ENCODE measurements at places on chromosomes 5 and 9.

GRCh38 chr5:128315671-128316070 is 222.4 kb downstream of the FBN2 start:
- no peak for DNase-seq

- DNase-seq = no peak
These were observed 20.9 kb upstream of the DMXL1 start for GRCh38 chr5:119049824-119050449.

DNA sequence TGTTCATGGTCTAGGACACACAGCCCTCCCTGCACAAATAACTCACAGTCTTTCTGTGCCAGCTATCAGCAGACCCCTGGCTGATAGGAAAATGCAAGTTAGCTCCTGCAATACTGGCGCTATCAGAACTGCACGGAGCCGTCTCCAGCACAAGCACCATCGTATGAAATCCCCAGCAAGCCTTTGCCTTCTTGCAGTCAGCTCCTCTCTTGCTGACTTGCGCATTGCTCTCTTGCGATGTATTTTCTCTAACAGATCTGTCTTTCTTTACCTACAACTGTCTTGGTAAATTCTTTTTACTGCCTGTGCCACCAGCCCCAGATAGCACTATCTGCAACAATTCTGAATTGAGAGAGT is 25.1 kb upstream of the UGCG start:
- DNase-seq = no peak

DNA sequence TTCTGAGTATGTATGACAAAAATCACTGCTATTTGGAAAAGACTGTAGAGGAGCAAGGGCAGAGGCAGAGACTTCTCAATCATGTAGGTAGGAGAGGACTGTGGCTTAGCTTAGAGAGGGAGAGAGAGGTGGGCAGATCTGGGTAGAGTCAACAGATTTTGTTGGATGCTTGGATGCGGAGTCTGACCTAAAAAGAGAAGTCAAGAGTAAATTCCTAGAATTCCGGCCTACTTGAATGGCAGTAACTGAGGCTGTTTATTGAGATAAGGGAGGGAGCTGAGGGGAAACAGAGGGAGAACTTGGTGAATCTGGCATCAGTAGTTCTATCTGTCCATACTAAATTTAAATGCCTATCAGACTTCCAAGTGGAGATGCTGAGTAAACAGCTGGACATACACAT is 2.4 kb downstream of the TICAM2 start:
- DNase-seq = no peak

DNA sequence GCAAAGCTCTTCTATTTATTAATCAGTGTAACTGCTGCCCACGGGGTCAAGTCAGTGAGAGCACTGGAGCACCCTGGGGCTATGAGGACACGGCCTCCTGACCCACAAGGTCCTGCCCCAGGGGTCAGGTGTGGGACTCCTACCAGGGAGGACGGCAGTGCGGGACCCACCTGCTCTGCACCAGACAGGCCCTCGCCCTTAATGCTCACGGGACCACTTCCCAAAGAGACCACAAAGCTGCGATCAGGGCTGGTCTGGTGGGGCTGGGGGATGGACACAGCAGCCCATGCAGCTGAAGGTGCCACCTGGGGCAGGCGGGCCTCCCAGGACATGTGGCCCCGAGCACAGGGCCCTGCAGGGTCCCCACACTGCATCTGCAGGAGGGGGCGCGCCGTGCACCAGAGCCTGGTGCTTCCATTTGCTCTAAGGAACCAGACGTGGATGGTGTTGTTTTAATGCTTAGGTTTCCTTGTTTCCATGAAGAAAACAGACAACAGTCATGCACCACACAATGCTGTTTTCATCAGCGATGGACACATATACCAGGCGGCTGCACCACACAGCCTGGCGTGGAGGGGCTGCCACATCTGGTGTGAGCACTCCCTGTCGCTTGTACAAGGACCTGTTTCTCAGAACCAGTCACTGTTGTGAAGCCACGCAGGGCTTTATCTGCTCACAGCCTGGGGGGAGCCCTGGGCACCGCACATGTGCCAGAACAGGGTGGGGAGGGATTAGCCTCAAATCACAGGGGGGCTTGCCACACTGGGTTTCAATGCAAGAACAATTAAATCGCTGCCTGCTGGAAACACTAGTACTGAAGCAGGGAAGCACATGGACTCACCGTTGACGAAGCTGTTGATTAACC is 22.6 kb downstream of the CLPTM1L start:
- DNase-seq = no peak

GRCh38 chr5:59557572-59557971 is 336.0 kb downstream of the PDE4D start:
- no peak for DNase-seq

GRCh38 chr9:121640076-121640475 is 11.4 kb upstream of the DAB2IP start:
- no peak for DNase-seq

DNA sequence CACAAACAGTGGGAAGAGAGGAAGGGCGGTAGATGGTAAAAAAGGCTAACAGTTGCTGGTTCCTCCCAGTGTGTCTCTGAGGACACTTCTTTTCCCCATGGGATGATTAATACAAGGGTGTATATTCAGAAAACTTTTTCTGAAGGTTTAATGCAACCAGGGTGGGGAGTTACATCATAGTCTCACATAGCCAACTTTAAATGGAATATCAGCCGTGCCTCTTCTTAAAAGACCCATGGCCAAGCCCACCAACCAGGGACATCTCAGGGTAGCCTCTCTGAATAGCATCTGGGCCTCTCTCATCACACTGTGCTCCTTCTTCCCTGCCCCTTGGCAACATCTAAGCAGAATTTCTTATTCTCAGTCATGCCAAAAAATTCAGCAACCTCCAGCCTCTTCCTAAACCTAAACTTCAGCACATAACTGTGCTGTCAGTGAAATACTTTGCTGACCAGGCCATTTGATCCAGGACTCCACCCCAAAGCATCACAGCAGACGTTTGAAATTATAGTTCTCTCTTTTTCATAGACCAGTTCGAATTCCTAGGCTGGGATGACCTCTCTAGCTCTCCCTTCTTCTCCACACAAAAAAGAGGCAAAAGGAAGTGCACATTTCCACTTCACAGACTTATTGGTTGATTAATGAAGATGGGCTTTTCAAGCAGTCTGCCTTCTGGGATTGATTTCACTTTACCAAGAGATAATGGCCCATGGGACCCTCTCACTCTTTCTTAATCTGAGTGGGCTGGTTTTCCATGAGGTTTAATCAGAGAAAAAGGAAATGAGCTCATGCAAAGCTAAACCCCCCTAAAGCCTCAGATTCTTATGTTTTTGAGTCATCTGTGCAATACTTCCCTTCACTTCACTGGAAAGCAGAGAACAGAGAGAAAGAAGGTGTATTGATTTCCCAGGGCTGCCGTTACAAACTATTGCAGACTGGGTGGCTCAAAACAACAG is 85.1 kb upstream of the RAI14 start:
- DNase-seq = no peak

GRCh38 chr5:473551-474192 is 30.7 kb downstream of the EXOC3 start:
- no peak for DNase-seq

- no peak for DNase-seq
These were observed 502.0 kb downstream of the BNC2 start for GRCh38 chr9:16368237-16369087.

- no peak for DNase-seq
These were observed 385.5 kb downstream of the ADGRV1 start for GRCh38 chr5:90944116-90944515.

GRCh38 chr9:16720386-16720785 is 150.1 kb downstream of the BNC2 start:
- no peak for DNase-seq

DNA sequence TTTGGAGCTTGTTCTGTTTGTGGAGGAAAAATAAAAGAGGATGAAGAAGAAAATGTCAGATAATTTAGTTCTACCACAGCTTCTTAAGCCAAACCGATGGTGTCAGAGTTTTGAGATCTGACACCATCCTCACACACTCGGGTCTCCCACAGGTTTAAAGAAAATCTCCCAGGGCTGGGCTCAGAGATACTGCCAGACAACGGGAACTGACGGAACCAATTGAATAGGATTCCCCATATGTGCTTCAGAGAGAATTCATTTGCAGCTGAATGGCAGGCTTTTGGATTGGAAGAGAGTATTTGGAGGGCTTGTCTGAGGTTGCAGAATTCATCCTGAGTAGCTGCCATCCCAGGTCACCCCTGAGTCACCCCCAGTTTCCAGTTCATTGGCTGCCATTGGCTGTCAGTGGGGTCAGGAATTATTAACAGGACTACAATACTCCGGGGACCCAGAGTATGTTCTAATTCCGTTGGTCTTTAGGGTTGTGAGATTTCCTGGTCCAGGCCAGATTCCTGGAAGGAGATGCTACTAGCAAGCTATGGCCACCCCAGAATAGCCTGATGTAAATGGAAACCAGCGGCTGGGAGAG is 131.3 kb downstream of the PDZD2 start:
- no peak for DNase-seq

GRCh38 chr5:9335269-9335668 is 210.6 kb downstream of the SEMA5A start:
- DNase-seq = no peak

DNA sequence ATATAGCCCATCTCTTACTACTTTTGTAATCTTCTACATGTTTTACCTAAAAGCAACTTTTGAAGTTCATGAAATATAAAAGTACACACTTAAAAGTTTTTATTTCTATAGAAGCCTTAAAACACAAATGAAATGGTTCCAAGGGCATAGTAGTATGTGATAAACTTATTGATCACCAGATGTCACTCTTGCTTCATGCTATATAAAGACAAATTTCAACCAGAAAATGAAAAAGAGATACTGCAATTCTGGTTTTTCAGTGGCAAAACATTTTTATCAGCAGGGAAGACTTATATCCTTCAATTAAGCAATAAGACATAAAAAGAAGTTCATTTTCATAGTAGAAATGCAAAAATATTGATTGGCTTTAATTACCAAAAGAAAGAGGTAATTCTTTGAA is 69.4 kb upstream of the FBXL17 start:
- DNase-seq = no peak

- DNase-seq = no peak
These were observed 52.5 kb upstream of the SLC2A8 start for GRCh38 chr9:127344368-127345000.

DNA sequence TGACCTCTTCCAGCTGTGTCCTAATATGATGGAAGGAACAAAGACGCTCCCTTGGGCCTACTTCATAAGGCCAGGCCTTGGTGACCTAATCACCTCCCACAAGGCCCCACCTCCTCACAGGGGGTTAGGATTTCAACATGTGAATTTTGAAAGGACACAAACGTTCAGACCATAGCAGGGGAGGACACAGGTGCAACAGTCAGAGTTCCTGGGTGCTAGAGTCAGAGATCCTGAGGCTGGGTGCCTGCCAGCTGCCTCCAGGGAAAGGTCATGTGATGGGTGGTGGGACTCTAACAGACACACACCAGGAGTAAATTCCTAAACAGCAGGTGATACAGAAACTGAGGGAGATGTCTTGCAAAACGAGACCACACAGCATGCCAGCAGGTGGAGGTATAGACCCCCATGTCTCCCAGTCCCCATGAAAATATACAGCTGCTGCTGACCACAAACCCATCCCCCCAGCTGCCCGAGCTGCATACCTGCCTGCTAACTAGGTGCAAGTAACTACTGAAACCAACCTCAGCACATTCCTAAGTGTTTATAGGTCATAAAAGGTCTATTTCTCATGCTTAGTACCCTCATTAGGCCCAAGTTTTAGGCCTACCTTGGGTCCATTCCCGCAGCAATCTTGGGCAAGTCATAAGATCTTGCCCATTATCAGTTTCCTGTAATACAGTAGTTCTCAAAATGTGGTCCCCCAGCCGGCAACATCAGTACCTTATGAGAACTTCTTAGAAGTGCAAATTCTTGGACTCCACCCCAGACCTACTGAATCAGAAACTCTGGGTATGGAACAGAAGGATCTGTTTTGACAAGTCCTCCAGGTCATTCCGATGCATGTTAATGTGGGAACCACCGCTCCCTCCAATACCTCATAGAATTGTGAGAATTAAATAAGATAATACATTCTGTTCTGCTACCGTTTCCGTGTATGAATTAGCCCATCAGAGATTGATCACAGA is 245.3 kb downstream of the ENC1 start:
- no peak for DNase-seq

GRCh38 chr5:62576570-62577170 is 1.9 kb upstream of the LRRC70 start:
- no peak for DNase-seq

GRCh38 chr5:171261361-171261760 is 47.7 kb upstream of the TLX3 start:
- DNase-seq = no peak

- DNase-seq = no peak
These were observed 4.2 kb upstream of the CA9 start for GRCh38 chr9:35669331-35670145.

DNA sequence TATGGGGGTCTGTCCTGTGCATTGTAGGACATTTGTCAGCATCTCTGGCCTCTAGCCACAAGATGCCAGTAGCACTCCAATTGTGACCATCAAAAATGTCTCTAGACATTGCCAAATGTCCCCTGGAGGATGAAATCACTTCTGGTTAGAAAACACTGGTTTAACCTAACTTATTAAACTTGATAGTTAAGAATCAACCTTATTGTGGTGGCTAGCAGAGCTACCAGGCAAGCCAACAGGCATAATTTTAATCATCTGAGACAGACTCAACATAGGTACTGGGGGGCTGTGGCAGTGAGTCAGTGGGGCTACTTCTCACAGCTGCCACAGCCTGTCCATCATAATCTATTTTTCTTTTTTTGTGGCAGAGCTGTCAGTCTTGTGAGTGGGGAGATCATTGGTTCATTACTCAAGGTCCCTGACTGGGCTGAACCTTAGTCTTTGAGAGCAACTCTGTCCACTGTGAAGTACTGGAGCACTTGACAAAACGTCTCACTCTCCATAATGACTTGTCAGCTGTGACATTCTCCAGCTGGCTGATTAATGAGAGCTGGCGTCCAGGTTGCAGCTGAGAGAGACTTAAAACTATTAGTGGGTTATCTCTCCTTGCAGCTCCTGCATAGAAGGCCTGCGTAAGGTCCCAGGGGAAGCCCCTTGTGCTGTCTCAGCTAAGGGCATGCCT is 107.9 kb downstream of the DCP2 start:
- DNase-seq = no peak

- no peak for DNase-seq
These were observed 137.0 kb downstream of the PBX3 start for GRCh38 chr9:125884218-125884595.

DNA sequence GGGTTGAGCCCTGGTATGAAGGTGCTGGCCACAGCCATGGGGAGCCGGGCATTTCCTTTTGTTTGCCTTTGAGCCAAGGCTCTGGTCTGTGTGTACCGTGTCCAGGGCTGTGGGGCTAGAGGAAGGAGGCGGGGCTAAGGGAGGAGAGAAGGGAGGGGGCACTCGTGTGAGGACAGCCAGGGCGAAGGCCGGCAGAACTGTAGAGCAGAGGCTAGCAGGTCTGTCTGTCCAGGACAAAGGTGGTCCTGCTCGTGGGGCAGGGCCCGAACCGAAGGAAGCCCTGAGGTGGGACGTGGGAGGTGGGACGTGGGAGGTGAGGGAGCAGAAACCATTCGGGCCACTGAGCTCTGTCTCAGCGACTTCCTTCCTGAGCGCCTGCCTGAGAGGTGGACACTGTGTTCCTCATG is 41.3 kb upstream of the TESK1 start:
- DNase-seq = no peak

- no peak for DNase-seq
These were observed 43.3 kb upstream of the SLCO6A1 start for GRCh38 chr5:102542057-102542456.

GRCh38 chr5:58085800-58086199 is 374.1 kb downstream of the PLK2 start:
- no peak for DNase-seq

- no peak for DNase-seq
These were observed 168.3 kb upstream of the OTULINL start for GRCh38 chr5:14413331-14413750.

GRCh38 chr5:136984772-136985446 is 514.2 kb downstream of the SPOCK1 start:
- DNase-seq = no peak

All from effector memory CD4-positive, alpha-beta T cell (primary cell).